Right cardiac atrium (tissue), 5 donors: ENCODE measurements at places on chromosomes 1 and 21.

DNA sequence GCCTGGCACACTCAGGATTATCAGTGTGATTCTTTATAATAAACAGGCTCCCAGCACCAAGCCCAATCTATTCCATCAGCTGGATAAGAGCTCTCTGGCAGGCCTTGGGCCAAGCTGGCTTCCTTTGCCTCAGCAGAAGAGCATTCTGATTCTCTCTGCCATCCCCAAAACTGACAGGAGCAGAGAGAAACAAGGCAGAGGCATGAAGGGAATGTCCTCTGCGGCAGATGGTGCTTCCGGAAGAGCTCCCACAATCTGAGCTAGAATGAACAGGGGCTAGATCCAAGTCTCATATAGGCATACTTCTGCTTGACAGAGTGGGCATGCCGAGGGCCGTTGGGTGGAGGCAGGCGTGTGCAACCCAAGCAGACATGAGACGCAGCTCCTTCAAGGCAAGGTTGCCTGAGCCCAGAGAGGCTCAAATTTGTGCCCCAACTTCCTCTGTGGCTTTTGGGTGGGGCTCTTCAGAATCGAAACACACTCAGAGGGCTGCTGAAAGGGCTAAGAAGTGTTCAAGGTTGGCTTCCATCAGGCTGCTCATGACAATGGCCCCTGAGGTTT, 4.0 kb downstream of the CAPN2 start:
- no peak for DNase-seq

GRCh38 chr1:161059293-161059692, 10.4 kb downstream of the ARHGAP30 start:
- no peak for DNase-seq

- peak; percentile 90 for DNase-seq
Observed at GRCh38 chr1:183287191-183287675, 101.2 kb downstream of the LAMC2 start.

DNA sequence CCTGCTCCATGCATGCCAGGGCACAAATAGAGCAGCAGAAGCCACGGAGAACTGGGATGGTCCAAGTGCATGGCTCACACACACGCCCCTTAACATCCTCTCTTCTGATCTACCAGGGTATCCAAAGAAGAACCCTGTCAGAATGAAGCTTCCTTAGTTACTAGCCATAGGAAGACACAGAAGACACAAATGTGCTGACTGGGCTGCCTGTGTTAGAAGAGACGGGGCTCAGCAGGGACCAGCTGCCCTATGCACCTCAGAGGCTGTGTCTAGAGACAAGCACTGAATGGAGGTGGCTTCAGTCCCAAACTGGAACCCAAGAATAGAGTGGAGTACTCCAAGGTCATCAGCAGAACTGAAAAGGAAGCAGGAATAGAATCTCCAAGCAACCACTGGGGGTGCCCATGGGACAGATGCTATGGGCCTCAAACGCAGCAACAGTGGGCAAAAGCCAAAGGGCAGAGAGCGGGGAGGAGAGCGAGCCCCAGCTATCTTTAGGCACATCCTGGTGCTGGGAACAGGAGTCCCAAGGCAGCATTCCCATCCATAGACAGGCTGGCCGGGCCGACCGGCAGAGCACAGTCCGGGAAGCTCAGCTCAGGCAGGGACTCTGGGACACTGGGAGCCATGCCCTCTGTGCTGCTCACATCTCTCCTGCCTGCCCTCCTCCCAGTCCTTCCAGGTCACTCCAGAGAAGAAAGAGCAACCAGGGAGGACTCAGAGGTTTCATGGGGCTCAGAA, 9.5 kb downstream of the SLC6A9 start:
- DNase-seq, result no peak

DNA sequence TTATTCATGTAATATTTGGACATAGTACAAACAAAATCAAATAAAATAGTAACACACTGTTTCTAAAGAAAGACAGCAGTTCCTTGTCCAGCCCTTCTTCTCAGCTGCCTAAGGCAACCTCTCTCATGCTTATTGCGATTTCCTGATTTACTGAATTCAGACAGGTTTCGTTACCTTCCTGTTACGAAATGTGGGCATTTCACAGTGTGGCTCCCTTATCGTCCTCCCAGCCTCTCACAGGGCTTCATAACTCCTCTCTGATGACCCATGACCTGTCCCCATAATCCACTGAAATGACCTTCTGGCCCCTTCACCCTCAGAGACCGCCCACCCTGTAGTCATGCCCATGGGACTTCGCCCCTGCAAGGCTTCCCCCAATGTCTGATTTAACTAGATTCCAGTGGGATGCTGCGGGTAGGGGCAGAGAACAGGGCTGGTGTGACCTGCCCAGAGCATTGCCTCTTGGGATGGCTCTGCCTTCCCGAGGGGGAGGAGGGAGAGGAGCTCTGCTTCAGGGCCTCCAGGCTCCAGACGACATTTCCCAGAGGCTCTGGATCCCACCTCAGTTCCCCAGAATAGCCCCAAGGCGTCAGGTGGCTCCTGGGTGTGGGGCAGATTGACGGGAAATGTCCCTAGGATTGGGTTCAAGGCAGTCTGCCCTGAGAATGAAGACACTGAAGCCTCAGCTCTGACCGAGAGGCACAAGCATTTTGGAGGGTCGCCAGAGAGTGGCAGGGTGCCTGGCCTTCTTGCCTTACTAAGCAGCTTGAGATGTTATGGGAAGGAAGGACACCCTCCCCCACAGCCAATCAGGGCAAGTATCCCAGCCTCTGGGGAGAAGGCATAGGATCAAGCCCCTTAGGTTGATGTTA, 20.6 kb downstream of the PADI2 start:
- no peak for DNase-seq

- no peak for DNase-seq
Observed at GRCh38 chr1:41278076-41278475, 36.0 kb upstream of the SCMH1 start.

DNA sequence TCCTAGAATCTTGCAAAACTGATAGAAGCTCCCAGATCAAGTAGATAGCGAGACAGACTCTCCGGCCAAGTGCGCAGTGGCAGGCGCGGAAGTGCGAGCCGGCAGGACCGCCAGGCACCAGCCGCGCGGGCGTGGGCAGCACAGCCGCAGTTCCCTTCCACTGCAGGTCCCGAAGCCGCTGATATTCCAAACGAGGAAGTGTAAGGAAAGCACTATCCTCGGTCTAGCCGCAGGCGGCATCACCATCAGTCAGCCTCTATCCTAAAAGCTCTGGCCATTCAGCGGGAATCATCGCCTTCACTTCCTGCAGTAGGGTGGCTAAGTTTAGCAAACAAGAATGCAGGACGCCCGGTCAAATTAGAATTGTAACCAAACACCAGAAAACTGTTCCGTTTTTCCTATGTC, 710 bp downstream of the GLRX2 start:
- DNase-seq, result peak; percentile 78

DNA sequence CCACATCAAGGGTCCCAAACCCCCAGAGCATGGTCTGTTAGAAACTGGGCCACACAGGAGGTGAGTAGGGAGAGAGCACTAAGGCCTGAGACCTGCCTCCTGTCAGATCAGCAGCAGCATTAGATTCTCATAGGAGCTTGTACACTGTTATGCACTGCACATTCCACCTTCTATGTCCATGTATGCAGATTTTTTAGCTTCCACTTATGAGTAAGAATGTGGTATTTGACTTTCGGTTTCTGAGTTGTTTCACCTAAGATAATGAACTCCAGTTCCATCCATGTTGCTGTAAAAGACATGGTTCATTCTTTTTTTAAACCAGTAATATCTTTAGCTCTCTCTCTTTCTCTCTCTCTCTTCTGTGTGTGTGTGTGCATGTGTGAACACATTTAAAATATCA, 663 bp upstream of the GBP6 start:
- DNase-seq, result no peak

DNA sequence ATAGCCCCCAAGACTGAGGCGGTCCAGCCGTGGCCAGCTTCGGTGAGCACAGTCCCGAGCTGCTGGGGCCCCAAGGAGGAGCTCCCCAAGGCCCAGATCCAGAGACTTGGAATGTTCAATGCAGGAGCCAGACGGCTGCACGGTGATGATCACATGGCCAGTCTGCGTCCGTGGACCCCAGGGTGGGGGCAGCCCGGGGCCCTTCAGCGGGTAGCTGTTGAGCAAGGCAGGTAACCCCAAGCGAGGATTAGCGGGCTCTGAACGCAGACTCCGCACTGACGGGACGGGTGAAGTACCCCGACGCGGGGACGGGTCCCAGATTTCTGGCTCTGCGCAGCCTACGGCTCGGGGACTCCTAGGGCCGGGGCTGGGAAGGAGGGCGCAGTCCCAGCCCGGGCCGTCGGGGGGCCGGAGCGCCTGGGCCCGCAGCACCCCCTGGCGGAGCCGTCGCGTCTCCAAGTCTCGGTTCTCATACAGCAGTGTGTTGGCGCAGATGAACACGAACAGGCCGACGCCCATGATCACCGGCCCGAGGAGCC, 2.7 kb downstream of the TMEM200B start:
- DNase-seq, result peak; percentile 60

DNA sequence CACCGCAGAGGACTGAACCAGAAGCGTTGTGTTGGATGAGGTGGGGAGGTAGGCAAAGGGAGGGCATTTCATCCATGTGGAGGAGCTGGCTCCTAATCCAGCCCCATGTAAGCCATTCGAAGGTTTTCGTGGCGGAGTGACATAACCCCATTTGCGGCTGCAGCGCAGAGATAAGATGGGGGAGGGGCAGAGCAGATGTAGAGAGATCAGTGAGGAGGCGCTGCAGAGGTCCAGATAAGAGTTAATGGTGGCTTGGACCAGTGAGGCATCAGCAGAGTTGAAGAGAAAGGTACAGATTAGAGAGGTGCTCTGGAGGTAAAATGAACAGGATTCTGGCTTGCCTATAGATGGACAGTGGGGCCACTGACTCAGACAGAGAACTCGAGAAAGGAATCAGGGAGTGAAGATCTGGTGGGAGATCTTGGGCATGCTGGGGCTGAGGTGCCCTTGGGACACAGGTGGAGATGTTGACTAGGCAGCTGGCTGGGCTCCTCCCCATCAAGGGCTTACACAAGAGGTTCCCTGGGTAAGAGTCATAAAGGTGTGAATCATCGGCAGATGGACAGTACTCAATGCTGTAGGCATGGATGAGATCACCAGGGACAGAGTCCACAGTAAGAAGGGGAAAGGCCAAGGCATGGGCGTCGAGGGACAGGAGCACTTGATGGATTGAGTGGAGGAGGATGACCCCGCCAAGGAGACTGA, 7.8 kb upstream of the PTPRF start:
- DNase-seq, result no peak

DNA sequence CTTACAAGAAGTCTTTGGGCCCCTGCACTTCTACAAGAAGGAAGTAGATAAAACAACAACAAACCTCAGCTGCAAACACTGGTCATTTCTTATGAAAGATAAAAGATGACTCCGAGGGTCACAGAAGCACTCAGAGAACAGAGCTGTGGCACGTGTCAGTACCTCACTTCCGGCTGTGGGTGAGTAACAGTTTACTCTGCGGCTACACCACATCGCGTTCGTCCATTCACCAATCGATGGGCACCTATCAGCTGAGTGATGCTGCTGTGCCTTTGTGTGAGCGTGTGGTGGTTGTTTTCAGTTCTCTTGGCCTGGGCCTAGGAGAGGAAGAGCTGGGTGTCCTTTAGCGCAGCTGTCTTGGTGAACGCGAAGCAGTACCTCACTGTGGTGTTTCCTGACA, 49.9 kb downstream of the COL6A1 start:
- DNase-seq, result no peak

DNA sequence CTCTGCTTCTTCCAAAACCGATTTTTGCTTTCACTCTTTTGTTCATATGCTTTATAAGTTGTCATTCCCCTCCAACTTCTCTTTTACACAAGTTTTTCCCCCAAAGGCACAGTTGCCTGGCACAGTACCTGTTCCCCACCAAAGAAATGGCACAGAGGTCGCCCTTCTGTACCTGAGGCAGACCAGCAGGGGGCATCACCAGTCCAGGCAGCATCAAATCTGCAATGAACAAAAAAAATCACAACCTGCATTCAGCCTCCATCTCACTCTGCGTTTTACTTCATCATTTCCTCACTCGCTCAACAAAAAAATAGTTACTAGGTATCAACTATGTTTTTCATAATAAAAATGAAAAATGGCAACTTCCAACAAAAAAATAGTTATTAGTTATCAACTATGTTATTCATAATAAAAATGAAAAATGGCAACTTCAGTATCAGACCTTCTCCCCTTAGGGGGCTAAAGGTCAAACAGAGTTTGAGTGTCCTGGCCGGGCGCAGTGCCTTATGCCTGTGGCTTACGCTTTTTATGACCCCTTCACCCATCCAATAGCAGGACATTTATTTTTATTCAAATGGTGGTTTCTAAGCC, 4.1 kb downstream of the EIF2D start:
- no peak for DNase-seq

- DNase-seq, result no peak
Observed at GRCh38 chr21:36005018-36005417, 55.3 kb downstream of the SETD4 start.

GRCh38 chr1:162823771-162824525, 33.4 kb downstream of the HSD17B7 start:
- DNase-seq, result no peak

- DNase-seq, result no peak
Observed at GRCh38 chr1:166169182-166169581, 2.4 kb upstream of the FAM78B start.

- DNase-seq, result no peak
Observed at GRCh38 chr1:102961549-102961948, 146.8 kb downstream of the COL11A1 start.

GRCh38 chr1:111895469-111895868, 94.0 kb downstream of the KCND3 start:
- DNase-seq, result no peak

DNA sequence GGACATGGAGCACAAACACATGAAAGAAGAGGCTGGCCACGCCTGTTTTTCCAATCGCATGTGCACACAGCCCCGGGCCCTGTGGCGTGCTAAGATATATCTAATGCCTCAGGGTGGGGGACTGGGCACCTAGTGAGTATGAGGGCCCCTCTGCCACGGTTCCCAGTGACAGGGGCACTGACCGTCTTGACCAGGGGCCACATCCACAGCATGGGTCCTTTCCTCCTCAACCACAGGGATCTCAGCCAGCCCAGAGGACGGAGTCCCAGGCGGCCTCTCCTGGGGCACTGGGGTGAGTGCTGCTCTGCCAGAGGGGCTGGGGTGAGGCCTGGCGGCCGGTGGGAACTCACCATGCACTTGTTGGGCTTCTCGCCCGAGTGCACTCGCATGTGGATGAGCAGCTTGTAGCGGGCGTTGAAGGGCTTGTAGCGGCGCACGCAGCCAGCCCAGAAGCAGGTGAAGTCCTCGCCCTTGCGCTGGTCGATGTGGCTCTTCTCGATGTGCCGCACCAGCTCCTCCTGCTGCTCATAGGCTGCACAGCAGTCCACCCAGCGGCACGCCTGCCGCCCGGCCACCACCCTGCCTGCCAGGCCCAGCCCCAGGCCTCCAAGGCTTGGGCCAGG, 134.7 kb downstream of the DMRTB1 start:
- DNase-seq, result no peak

GRCh38 chr1:117631359-117632160, 25.7 kb downstream of the TENT5C start:
- no peak for DNase-seq
